LoVo (cell line): ENCODE measurements at places on chromosomes 2 and 18.

- DNase-seq: peak; percentile 9
Observed at GRCh38 chr18:8943900-8944870, 158.3 kb upstream of the NDUFV2 start.

DNA sequence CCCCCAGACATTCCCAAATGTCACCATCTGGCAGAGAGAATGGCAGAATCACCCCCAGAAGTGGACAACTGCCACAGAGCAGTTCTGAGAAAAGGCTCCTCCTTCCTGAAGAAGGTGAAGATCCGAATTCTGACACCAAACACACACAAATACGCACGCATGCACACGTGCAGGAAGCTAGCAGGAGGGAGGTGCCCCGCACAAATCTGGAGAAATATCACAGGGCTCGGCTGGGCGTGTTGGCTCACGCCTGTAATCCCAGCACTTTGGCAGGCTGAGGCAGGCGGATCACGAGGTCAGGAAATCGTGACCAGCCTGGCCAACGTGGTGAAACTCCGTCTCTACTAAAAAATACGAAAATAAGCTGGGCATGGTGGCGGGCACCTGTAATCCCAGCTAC lies 38.5 kb upstream of the ATG16L1 start:
- DNase-seq: no peak

GRCh38 chr2:88582030-88582429 lies 45.2 kb downstream of the EIF2AK3 start:
- no peak for DNase-seq

DNA sequence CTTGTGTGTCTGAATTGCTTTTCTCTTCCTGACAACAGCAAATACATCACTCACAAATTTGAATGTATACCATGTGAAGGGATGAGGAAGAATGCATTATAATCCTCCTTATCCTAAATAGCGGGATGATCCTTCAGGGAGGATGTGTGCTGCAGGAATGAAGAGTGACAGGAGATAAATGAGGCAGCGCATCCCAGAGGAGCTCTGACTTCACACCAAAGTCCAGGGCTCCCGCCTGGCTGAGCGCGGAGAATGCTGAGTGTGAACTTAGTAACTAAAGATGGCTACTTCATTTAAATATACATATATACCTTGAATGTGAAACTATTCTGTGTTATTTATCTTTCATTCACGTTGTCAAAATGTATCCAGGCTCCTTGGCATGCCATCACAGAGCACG lies 145.2 kb upstream of the TPO start:
- DNase-seq: no peak

GRCh38 chr2:144650907-144651306 lies 131.0 kb upstream of the ZEB2 start:
- no peak for DNase-seq

GRCh38 chr2:68710756-68711155 lies 23.9 kb upstream of the ARHGAP25 start:
- no peak for DNase-seq

DNA sequence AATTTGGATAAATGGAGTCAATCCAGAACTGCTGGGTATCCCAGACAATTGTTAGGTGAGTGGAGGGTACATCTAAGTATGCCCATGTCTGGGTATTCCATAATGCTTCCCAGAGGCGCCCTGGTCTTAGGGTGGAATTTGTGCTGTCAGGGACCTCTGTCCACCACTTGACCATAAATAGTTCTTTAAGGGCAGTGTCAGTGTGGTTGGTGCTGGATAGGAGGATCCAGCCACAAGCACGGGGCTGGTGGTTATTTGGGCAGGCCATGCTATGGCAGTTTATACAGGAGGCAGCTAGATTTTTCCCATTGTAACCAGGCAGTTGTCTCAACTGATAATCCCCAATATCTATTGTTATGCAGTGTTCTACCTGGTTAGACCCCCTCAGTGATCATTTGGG lies 104.4 kb upstream of the B3GNT2 start:
- DNase-seq: no peak

DNA sequence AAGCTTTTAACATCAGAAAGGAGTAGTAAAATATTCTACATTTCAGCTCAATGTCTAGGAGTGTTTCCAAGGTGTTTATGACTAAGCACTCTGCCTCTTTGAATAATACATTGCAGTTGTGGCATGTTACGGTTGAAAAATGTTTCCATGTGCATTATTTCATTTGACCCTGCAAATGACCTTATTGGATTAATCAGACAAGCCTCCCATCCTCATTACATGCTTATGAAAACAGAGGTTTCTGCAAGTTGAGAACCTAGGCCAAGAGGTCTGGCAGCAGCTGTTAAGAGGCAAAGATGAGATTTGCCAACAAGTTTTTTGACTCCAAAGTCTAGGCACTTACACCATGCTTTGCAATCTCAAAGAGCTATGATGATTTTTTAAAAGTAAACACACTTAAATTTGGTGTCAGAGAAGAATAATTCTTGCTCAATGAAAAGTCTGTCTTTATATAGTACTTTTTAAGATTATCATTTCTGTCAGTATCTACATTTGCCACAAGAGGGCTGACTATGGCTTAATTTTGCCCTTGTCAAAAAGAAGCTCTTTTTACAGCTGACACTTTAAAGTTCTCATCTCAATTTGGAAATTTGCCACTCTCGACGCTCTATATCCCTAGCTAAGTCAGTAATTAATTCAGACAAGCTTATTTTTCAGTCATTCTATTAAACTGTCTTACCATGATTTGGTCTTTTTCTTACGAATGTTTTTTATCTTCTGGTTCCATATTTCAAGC lies 260.6 kb downstream of the PAX3 start:
- no peak for DNase-seq

- DNase-seq: no peak
Observed at GRCh38 chr2:18550433-18550832, 10.0 kb downstream of the RDH14 start.

GRCh38 chr2:107062599-107063220 lies 176.7 kb upstream of the ST6GAL2 start:
- DNase-seq: no peak

- no peak for DNase-seq
Observed at GRCh38 chr2:45506756-45507155, 104.3 kb downstream of the SRBD1 start.

DNA sequence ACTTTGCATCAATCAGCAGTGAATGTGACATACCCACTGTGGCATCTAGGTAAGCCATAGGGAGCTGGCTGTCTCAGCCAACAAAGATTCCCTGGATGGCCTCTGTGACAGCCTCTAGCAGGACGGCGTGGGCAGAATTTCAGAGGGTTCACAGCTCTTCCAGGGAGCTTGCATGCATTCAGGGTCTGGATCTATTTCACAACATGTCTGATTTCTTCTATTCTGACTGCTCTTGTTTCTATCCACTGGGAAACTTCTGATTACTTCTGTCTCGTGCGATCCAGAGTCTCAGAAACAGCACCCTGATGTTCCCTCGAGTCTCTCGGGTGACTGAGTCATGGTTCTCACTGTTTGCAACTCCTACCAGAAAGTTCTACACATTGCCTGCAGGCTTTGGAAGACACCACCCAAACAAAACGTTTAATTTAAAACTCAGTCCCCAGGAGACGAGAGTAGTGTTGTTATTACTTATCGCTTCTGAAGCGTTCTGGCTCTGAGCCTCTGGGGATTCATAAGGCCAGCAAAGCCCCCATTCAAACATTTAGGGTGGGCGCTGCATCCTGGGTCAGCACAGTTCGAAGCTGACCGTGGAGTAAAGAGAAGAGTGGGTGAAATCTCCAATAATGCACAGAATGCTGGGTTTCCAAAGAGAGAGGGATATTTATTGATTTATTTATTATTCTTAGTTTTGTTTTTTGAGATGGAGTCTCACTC lies 41.9 kb upstream of the ODC1 start:
- no peak for DNase-seq

- DNase-seq: no peak
Observed at GRCh38 chr2:164073101-164074074, 337.6 kb upstream of the FIGN start.

- peak; percentile 12 for DNase-seq
Observed at GRCh38 chr2:79041032-79041448, 15.5 kb downstream of the REG3G start.

DNA sequence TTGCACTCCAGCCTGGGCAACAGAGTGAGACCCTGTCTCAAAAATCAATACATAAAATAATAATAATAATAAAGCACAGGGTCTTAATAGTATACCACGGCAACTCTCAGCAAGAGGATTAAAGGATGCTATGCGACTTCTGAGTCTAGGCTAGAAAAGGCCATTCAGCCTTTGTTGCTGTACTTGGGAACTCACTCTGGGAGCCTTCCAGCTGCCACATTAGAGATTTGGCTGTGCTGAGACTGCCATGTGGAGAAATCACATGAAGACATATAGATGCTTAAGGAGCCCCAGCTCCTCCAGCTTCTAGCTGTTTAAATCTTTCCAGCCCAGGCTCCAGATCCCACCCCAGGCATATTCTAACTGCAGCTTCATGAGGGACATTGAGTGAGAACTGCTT lies 8.2 kb upstream of the TANC1 start:
- no peak for DNase-seq

DNA sequence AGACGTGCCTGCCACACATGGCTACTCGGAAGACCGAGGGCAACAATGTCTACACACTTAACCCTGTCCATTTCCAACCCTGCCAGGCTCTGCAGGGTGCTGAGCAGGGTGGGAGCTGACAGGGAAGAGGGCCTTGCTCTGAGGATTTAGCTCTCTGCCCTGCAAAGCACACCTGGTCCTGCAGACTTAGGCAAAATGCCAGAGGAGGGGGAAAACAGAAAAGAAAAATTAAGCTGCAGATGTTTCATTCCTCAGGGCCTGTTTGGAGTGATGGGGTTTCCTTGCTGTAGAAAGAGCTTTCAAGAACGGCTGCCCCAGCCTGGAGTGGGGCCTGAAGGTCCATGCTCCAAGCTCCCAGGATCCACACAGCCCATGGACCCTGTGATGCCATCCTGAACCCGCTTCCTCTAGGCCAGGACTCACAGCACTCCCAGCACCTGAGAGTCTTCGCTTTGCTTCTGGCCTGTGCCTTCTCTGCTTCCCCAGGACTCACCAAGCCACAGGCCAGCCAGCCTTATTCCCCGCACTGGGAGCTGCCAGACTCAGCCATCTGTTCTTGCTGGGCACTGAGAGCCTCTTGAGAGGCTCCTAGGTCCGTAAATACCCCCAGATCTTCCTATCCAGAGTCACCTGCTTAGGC lies 9.1 kb upstream of the TEX51 start:
- DNase-seq: no peak

- DNase-seq: no peak
Observed at GRCh38 chr2:57855212-57855611, 191.4 kb upstream of the VRK2 start.

- no peak for DNase-seq
Observed at GRCh38 chr2:109446278-109447131, 167.3 kb downstream of the SEPTIN10 start.

DNA sequence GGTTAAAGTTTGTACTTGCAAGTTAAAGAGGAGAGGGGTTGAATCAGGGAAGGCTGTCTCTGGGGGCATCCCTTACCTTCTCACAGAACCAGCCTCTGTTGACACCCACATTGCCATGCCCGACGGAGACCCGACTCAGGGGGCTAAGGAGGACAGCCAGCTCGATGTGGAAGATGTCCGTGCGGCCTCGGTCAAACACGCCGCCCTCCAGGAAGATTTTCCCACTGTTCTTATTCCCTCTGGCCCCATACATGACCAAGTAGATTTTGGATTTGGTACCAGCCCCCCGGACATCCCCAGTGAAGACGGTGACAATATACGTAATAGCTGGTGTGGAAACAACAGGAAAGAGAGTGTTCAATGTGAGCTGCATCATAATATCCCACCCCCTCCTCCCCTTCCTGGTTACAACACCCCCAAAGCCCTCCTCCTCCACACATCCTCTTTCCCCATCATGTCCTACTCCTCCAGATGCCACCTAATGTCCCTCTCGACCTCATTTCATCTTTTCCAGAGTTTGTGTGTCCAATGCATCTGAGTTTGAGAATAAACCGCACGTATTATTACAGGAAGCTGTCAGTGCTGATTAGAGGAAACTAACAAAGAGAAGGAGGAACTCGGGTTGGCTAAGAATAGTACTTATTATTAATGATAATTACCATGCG lies 55.7 kb downstream of the LOXHD1 start:
- no peak for DNase-seq

DNA sequence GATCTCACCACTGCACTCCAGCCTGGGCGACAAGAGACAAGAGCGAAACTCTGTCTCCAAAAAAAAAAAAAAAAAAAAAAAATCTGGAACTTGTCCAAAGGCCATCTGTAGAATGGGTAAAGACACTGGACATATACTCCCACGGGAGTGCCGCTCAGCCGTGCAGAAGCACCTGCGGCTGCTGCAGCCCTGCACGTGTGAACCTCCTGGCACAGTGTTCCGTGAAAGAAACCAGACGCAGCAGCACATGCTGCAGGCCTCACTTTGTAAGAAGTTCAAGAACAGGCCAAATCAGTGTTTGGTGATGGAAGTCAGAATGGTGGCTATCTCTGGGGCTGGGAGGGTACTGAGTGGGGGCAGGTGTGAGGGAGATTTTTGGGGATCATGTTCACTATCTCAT lies 6.5 kb downstream of the CHRND start:
- no peak for DNase-seq

- DNase-seq: no peak
Observed at GRCh38 chr18:12543697-12544096, 114.2 kb downstream of the SPIRE1 start.
